ENCODE measurements at places on chromosomes 3 and 15. TPM values are rescaled to one million over a fixed set of nuclear protein-coding genes. Genes with fewer than 3 reads are reported as not detected.

The AGBL1 gene
- not detected for total RNA-seq

The SLC22A13 gene
- total RNA-seq: not detected

The ECE2 gene
- not detected for total RNA-seq

The KCTD6 gene
- 3.7 TPM for total RNA-seq

The ZNF385D gene
- total RNA-seq: 6.6 TPM

The ILDR1 gene
- total RNA-seq: not detected

The NEK10 gene
- total RNA-seq: 6.7 TPM

The HEG1 gene
- 92.9 TPM for total RNA-seq

The FGF7 gene
- total RNA-seq: 92.2 TPM

The KBTBD13 gene
- total RNA-seq: not detected

The MME gene
- total RNA-seq: 481 TPM

The CHRFAM7A gene
- not detected for total RNA-seq

The CYP8B1 gene
- total RNA-seq: not detected

The DNAH12 gene
- not detected for total RNA-seq

The KNL1 gene
- 17.3 TPM for total RNA-seq

The P2RY1 gene
- total RNA-seq: 0.18 TPM

The MLF1 gene
- total RNA-seq: 17.2 TPM

The TMCO5A gene
- not detected for total RNA-seq

The SUSD5 gene
- total RNA-seq: 0.58 TPM

The CSPG5 gene
- total RNA-seq: not detected

The NR1D2 gene
- total RNA-seq: 7.5 TPM

The LYZL4 gene
- total RNA-seq: not detected

The HCN4 gene
- total RNA-seq: not detected

The C3orf20 gene
- total RNA-seq: not detected

The ZNF80 gene
- total RNA-seq: not detected

The SLC9C1 gene
- not detected for total RNA-seq

The PLXND1 gene
- 50.2 TPM for total RNA-seq

The STRIT1 gene
- total RNA-seq: not detected

The TUSC7 gene
- not detected for total RNA-seq

The SH2D7 gene
- not detected for total RNA-seq

The SOX14 gene
- total RNA-seq: not detected
